ENCODE measurements at places on chromosomes 3 and 15.

GRCh38 chr3:182692021-182692420, 101.3 kb upstream of the ATP11B start:
- no peak for DNase-seq

DNA sequence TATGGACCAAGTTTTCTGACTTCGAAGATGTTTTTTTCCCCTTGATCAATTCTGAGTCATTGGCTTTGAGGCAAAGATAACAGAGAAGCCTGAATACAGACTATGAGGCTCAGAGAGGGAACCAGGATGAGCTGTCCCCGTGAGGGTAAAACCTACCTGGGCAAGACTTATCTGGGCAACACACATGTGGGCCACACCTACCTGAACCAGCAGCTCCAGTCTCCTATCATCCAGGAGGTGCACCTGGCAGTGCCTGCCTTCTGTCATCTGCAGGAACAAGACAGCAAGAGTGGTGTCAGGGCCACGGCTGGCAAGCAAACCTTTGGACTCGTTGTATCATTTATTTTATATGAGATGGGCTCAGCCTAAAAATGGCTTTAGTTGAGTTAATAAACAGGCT, 72.6 kb downstream of the FRMD4B start:
- no peak for DNase-seq

GRCh38 chr3:29083676-29084075, 197.2 kb upstream of the RBMS3 start:
- peak; percentile 36 for DNase-seq

DNA sequence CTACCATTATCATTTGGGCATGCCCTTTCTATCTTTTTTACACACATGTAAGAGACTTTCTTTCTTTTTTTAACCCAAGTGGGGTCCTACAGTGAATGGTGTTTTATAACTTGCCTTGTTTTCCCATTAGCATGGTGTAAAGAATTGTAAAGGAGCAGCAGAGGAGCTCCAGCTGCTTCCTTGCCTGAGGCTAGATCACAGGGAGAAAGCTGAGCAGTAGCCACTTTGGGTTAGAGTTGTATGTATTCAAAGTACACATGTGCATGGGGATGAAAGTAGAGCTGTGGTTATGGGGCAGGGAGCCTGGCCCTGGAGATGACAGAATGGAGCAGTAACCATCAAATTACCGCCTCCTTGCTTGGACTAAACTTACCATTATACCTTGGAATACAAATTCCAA, 231.1 kb upstream of the PDZRN3 start:
- DNase-seq = no peak

- no peak for DNase-seq
Observed at GRCh38 chr15:34124651-34125050, 22.8 kb downstream of the PGBD4 start.

GRCh38 chr3:27354588-27355203, 14.5 kb downstream of the NEK10 start:
- no peak for DNase-seq

- peak; percentile 91 for DNase-seq
Observed at GRCh38 chr3:156551746-156552145, 3.2 kb downstream of the SSR3 start.

DNA sequence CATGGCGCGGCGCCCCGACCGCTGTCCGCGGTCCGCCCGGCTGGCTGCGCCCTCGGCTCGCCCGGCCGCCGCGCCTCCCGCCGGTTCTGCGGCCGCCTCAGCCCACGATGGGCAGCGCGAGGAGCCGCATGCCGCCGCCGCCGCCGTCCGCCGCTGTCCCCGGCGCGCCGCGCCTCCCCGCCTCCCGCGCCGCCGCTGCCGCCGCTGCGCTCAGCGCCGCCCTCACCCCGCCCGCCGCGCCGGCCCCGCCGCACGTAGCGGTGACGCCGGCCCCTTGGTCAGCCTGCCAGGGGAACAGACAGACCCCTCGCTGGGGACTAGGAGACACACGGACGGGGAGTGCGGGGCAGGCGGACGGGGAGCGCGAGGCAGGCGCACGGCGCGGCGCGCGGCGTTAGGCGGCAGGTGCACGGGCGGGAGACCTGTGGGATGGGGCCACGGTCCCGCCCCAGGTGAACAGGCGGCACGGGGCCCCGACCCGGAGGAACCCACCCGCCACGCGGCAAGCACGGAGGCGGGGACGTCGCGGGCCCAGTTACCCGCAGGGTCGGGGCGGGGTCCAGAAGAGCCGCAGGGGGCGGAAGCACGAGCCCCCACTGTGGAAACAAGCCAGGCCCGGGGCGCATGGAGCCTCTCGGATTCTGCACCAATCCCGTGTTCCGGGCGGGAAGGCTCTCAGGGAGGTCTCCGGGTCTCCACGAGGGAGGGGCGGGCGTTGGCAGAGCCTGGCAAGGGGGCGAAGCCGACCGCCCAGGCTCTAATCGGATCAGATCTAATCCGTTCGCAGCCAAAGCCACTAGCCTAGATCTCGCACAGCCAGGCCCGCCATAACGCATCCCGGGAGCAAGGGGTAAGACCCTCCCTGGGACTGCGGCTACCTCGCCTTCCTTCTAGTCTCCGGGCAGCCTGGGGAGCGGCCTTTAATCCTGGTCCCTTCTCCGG, at the start of gene CSPG5:
TSS of gene CSPG5 (minus strand) at position 175 of the 942 bp plus-strand sequence. CDS start at position 3, 172 bp downstream.
- no peak for DNase-seq

Data from AG10803 (cell line).